Natural killer cell treated with Interleukin-12 subunit alpha and Interleukin-12 subunit beta and Interleukin-15 and Interleukin-18, amount 100 ng/mL, for 72 hours (primary cell): ENCODE measurements at places on chromosomes 5 and 9. TPM values are rescaled to one million over a fixed set of nuclear protein-coding genes. Genes with fewer than 3 reads are reported as not detected.
A peak's percentile ranks its signal among the peaks of the same experiment; 100 is the strongest.

SURF2 gene
- total RNA-seq: 21.6 TPM

GRCh38 chr9:25691786-25692185 lies 13.5 kb upstream of the TUSC1 start:
- no peak for DNase-seq

- DNase-seq: no peak
Measured at GRCh38 chr5:91092859-91093783, 290.0 kb downstream of the ARRDC3 start.

DNA sequence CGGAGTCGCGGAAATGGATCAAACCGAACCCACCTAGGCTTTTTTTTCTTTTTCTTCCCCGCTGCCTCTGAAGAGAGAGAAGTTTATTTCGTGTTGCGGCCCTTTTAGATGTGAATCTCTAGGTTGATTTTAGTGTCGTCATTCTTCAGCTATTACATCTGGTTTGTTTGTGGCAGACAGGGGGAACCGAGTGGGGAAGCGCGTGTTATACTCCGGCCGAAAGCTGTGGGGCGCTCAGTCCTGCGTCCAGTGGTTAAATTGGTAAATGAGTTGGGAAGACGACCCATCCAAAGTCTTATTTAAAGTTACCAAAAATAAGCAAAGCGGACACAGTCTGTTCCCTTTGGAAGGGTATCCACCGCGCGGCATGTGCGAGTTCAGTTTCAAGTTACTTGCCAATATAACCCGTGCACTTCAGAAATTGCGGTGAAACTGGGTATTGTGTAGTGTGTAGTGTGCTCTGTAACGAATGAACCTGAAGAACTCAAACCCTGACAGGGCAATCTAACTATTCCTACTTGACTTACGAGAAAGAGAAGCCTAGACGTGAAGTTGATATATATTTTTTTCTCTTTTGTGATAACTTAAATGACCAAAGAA lies 1.3 kb downstream of the MAN2A1 start:
- DNase-seq: peak; percentile 68

- no peak for DNase-seq
Measured at GRCh38 chr5:56169281-56169680, 63.8 kb downstream of the ANKRD55 start.

LCN12 gene
- total RNA-seq: 2.2 TPM

DNA sequence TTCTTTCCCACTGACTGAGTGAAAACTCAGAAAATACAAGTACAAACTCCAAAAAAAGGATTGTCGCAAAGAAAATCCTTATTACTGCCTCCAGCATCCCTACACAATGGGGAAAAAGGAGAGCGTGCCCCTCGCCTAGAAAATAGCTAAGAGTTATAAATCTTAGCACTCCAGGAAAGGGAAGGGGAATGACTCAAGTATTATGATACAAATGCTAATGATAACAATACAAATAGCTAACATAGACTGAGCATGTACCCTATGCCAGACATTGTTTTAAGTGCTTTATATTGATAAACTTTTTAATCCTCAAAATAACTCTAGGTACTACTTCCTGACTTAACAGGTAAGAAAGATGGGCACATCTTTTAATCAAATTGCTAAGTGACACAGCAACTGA lies 70.8 kb upstream of the VCAN start:
- DNase-seq: no peak

LHX6 gene
- not detected for total RNA-seq

PRSS3 gene
- total RNA-seq: not detected
